ENCODE measurements at places on chromosomes 2 and 18.

DNA sequence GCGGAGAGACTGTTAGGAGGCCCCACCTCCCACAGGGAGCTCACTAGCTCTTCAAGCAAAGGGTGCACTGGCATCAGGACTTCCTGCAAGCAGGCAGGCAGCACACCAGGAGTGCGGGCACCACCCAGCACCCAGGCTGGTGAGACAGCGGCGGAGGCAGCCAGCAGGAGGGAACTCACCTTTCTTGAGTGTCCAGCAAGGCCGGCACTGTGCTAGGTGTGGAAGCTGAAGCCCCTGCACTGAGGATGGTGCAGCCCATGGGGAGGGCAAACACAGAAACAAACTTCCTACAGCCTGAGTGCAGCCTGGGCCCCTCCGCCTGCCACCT, 100.7 kb upstream of the ID2 start:
- no peak for DNase-seq

- DNase-seq = no peak
These were observed 288.1 kb downstream of the EPHA4 start for GRCh38 chr2:221283896-221284545.

- DNase-seq = no peak
These were observed 11.7 kb downstream of the NCK2 start for GRCh38 chr2:105756435-105756834.

DNA sequence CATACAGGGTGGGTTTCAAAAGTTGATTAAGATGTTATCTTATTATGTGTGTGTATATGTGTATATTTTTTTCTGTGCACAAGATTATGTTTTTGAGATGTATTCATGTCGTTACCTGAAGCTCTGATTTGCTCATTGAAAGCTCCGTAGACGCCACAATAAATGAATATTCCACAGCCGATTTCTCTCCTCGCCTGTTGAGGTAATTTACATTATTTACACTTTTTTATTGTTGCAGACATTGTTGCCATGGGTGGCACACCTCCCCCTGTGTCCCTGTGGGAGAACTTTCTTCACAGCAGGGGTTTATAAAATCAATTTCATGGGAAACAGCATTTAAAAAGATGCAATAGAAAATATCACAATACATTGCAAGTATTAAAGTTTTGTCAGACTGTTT, 100.6 kb downstream of the GLI2 start:
- DNase-seq = no peak

DNA sequence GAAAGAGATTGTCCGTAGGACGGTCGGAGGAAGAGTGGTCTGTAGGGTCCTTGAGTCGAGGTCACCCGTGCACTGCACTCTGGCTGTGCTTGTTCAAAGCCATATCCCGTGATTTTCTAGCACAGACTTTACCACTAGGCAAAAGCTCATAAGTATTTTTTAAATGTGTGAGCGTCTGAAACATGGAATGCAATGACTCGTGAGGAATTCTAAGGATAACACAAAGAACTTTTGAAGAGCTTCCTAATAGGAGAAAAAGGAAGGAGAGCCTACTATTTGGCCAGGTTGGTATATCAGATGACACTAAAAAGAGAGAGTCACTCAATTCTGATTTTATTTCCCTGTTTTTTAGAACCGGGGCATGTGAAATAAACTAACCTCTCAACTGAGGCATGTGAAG, 68.3 kb downstream of the CD28 start:
- no peak for DNase-seq

GRCh38 chr2:239156516-239157265, 244.1 kb downstream of the HDAC4 start:
- DNase-seq = no peak

- DNase-seq = no peak
These were observed 305.7 kb downstream of the CYRIA start for GRCh38 chr2:16359961-16360360.

- no peak for DNase-seq
These were observed 170.6 kb downstream of the DLGAP1 start for GRCh38 chr18:4284528-4284927.

- no peak for DNase-seq
These were observed 236.7 kb upstream of the MYT1L start for GRCh38 chr2:2567776-2568175.

- no peak for DNase-seq
These were observed 293.9 kb upstream of the PARD3B start for GRCh38 chr2:204251158-204251997.

DNA sequence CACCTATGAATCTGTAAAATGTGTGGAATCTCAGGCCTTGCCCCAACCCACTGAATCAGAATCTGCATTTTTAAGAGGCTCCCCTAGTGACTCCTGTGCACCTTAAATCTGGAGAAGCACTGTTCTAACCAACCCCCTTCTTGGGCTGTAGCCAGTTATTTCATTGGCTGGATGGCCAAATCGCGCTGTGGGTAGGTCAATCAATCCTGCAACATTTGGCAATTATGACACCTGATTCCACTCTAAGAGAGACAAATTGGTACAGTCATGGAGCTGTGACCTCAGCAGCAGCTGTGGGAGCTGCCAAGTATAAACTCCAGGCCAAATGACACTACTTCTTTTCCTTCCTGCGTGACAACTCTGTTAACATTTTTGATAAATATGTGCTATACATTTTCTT, 208.7 kb downstream of the CLIP4 start:
- no peak for DNase-seq

GRCh38 chr18:37537868-37538525, 27.6 kb downstream of the CELF4 start:
- DNase-seq = no peak

GRCh38 chr2:104851291-104852089, 2.4 kb upstream of the POU3F3 start:
- no peak for DNase-seq

GRCh38 chr2:241728627-241729026, 5.8 kb upstream of the D2HGDH start:
- no peak for DNase-seq

GRCh38 chr2:223725986-223726970, 111.1 kb downstream of the AP1S3 start:
- peak; percentile 19 for DNase-seq

GRCh38 chr2:71460595-71461303, 7.4 kb downstream of the DYSF start:
- no peak for DNase-seq

- no peak for DNase-seq
These were observed 1155.4 kb downstream of the BCL11A start for GRCh38 chr2:59398081-59398480.

GRCh38 chr18:12579775-12580174, 78.1 kb downstream of the SPIRE1 start:
- no peak for DNase-seq

GRCh38 chr2:189791338-189792042, 7.2 kb downstream of the PMS1 start:
- no peak for DNase-seq

DNA sequence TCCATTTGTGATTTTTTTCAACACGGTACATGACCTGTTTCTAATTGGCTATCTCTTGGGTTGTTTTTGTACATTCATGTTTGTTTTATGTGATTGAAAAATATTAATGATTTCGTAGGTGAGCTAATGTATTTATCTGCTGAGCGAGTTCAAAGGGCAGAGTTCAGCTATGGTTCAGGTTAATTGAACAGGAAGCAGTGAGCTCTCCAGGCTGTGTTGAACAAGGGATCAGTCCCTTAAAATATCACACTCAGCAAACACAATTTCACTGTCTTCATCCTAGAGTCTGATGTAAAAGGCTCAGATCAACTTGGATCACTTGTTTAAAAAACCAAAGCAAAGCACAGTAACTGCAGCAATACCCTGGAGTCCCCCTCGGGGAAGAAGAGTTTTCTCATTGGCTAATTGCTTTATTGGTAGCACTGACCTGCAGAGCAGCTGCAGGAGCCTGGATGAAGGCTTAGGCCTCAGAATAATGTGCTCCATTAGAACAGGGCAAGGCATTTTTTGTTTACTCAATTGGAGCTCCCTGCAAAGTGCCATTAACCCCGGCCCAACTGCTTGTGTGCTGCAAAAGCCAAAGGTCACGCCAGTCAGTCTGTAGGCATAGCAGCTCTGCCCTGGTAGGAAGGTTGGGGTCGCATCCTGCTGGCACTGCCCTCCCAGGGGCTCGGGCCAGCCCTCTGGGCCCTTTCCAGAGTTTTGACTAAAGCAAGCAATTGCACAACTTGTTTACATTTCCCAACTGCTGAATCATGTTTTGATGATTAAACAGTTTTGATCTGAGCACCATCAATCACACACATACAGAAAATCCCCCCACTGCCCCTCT, 10.5 kb downstream of the ONECUT2 start:
- peak; percentile 44 for DNase-seq

DNA sequence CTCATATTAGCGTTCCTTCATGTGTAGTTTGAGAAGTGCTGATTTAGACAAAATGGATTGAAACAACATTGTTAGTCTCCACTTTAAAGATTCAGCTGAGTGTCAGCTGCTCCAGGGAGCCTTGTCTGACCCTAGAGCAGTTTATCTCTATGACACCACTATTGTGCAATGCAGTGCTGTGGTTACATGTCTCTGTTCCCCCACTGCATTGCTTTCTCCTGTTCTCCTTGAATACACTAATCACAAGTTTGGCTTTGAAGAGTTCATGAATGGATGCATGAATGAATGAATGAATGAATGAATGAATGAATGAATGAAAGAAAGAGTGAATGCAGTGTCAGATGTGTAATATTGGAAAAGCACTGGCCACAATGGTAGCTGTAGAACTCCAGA, 38.3 kb downstream of the GCG start:
- no peak for DNase-seq

DNA sequence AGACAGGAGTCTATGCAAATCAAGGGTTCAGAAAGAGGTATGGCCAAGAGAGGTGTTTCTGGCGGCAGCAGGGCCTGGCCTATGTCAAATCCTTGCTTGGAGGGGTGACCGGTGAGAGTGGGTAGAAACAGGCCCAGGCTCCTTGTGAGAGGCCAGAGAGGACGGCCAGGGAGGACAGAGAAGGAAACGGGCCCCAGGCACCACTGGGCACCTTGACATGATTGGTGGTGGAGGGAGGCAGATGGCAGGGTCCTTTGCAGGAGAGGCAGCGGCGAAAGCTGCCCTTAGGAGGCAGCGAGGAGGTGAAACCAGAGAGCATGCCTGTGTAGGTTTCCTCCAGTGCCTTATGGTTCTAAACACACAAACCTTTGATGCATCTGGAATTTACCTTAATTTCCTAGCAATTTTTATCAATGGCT, 6.2 kb downstream of the RAMP1 start:
- DNase-seq = peak; percentile 16

GRCh38 chr2:83386549-83386948, 1072.5 kb downstream of the SUCLG1 start:
- DNase-seq = no peak

- DNase-seq = peak; percentile 12
These were observed 5.5 kb upstream of the GPC1 start for GRCh38 chr2:240429872-240430491.

Measured in SHP77 (cell line).